ENCODE measurements at places on chromosomes 6 and 20.
A peak's percentile ranks its signal among the peaks of the same experiment; 100 is the strongest.

GRCh38 chr6:113833537-113833936, 23.6 kb upstream of the MARCKS start:
- no peak for DNase-seq

GRCh38 chr6:131821010-131821807, 13.4 kb downstream of the ENPP1 start:
- no peak for DNase-seq

GRCh38 chr20:3616250-3616649, 46.9 kb downstream of the GFRA4 start:
- peak; percentile 14 for DNase-seq

- DNase-seq: no peak
Observed at GRCh38 chr20:38050686-38051085, 17.1 kb downstream of the RPRD1B start.

GRCh38 chr6:7750197-7750596, 24.3 kb downstream of the BMP6 start:
- DNase-seq: no peak

DNA sequence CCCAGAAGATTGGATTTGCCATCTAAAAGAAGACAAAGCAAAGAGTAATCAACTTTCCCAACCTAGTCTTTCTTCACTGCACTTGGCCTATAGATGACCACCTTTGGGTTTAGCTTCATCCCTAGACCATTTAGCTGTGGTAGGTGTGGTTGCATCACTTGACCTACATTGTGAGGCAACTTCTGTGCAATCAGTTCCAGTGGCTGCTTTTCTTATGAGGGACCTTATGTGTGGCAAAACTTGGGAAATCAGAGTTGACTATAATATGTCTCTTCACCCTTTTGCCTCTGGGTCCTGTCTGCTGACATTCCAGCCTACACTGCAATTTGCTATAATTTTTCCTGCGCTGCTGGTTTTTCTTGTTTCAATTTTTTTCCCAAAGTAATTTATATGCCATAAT, 55.2 kb downstream of the PRDM13 start:
- no peak for DNase-seq

GRCh38 chr20:62961310-62961783, 8.8 kb downstream of the SLC17A9 start:
- no peak for DNase-seq

- DNase-seq: no peak
Observed at GRCh38 chr6:44580901-44581300, 193.4 kb downstream of the CDC5L start.

All from T47D (cell line).